ENCODE measurements at places on chromosomes 12 and 14. TPM values are rescaled to one million over a fixed set of nuclear protein-coding genes. Genes with fewer than 3 reads are reported as not detected.

TMTC3 gene
- 9.8 TPM for total RNA-seq

POC1B gene
- total RNA-seq: 20.8 TPM

GLIPR1L2 gene
- 0.09 TPM for total RNA-seq

PRR4 gene
- total RNA-seq: 0.76 TPM

TXNRD1 gene
- 883 TPM for total RNA-seq

ERP27 gene
- not detected for total RNA-seq

RGS6 gene
- not detected for total RNA-seq

NPFF gene
- not detected for total RNA-seq

MORN3 gene
- 0.32 TPM for total RNA-seq

TRHDE gene
- total RNA-seq: 0.02 TPM

PAH gene
- total RNA-seq: not detected

SYCP3 gene
- not detected for total RNA-seq

RNF10 gene
- 98.6 TPM for total RNA-seq

ASIC1 gene
- 6.1 TPM for total RNA-seq

SLC15A4 gene
- total RNA-seq: 22.4 TPM

NR4A1 gene
- 31.1 TPM for total RNA-seq

MUCL1 gene
- not detected for total RNA-seq

LRTM2 gene
- not detected for total RNA-seq

LMNTD1 gene
- not detected for total RNA-seq

MOAP1 gene
- 10.7 TPM for total RNA-seq

PRKD1 gene
- 2.2 TPM for total RNA-seq

FZD10 gene
- not detected for total RNA-seq

SLC16A7 gene
- 0.11 TPM for total RNA-seq

TSPAN9 gene
- total RNA-seq: 35.2 TPM

SOX5 gene
- not detected for total RNA-seq

ATP23 gene
- total RNA-seq: 4.0 TPM

KERA gene
- not detected for total RNA-seq

ZDHHC22 gene
- total RNA-seq: 0.21 TPM

RHEBL1 gene
- 6.0 TPM for total RNA-seq

NKX2-1 gene
- total RNA-seq: not detected
